Vagina (tissue), 2 donors: ENCODE measurements at places on chromosomes 3 and 15. TPM values are rescaled to one million over a fixed set of nuclear protein-coding genes. Genes with fewer than 3 reads are reported as not detected.

DNA sequence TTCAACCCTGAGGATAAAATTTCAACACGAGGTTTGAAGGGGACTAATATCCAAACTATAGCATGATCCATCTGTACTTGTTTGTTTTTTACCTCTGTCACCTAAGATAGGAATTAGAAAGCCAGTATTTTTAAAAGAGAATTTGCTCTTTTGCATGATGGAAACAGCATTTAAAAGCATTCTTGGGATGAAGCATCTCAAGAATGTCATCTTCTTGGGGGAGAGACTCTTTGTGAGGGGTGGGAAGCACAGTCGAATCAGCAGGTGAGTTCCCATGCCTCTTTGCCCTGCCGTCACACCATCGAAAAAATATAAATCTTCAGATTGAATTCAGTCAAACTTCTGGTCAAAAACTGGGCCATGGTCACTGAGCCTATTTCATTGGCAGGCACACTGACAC is 55.3 kb upstream of the BCHE start:
- no peaks in the 10 kb centered on the region for H3K4me1 ChIP-seq
- no peaks in the 10 kb centered on the region for H3K36me3 ChIP-seq
- no peak overlapping the region for H3K4me3 ChIP-seq
- DNase-seq = no peak
- H3K27me3 ChIP-seq = no peaks in the 10 kb centered on the region

Gene LEKR1
- total RNA-seq = not detected

GRCh38 chr3:29168696-29169095 is 112.2 kb upstream of the RBMS3 start:
- no peak overlapping the region for H3K4me3 ChIP-seq
- no peaks in the 10 kb centered on the region for H3K27me3 ChIP-seq
- DNase-seq = no peak
- no peak overlapping the region for H3K27ac ChIP-seq
- no peaks in the 10 kb centered on the region for H3K36me3 ChIP-seq
- H3K4me1 ChIP-seq = no peaks in the 10 kb centered on the region

- H3K36me3 ChIP-seq = no peaks in the 10 kb centered on the region
- no peak overlapping the region for H3K4me3 ChIP-seq
- no peaks in the 10 kb centered on the region for H3K27me3 ChIP-seq
- no peak overlapping the region for H3K27ac ChIP-seq
- no peaks in the 10 kb centered on the region for H3K4me1 ChIP-seq
These were observed 200.7 kb downstream of the TJP1 start for GRCh38 chr15:29621616-29622015.
